Stimulated activated CD4-positive, alpha-beta T cell treated with anti-CD3 and anti-CD28 coated beads, Interleukin-15, amount 100 ng/mL, for 1 hour (primary cell): ENCODE measurements at places on chromosomes 1 and 21.

GRCh38 chr1:243268751-243269460 is 13.1 kb downstream of the SDCCAG8 start:
- no peak for DNase-seq

DNA sequence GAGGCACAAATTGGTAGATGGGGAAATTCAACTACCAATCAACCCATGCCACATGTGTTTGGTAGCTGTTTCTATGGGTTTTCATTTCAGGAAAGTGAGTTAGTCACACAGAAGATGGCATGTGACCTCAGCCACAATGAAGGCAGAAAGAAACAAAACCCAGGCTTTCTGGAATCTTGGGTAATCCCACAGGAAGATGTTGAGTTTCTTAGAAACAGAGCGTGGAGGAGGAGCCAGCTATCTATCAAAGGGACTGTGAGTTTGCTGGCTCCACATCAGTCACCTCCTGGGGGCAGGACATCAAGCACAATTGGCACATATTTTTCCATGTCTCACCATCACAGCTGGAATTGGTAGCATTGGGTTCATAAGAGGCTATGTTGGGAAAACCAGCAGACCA is 188.9 kb upstream of the PLXNA2 start:
- DNase-seq, result no peak

- DNase-seq, result no peak
Observed at GRCh38 chr1:78650114-78650660, 556 bp downstream of the IFI44 start.

DNA sequence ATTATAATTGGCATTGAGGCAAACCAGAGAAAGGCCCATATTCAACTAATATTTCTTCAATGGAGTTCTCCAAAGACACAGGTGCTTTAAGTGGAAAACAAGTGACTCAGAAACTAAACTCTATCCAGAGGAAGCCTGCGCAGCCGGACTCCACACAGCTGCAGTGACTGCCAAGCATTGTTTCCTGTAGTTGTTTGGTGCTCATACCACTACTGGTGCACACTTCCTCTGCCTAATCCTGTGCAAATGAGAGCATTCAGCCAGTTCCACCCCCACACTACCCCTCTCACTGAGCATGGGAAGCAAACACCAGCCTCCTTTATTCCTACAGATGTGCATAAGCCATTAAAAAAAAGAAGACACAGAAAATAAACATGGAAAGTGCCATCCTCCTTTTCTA is 102.9 kb downstream of the VAV3 start:
- no peak for DNase-seq

DNA sequence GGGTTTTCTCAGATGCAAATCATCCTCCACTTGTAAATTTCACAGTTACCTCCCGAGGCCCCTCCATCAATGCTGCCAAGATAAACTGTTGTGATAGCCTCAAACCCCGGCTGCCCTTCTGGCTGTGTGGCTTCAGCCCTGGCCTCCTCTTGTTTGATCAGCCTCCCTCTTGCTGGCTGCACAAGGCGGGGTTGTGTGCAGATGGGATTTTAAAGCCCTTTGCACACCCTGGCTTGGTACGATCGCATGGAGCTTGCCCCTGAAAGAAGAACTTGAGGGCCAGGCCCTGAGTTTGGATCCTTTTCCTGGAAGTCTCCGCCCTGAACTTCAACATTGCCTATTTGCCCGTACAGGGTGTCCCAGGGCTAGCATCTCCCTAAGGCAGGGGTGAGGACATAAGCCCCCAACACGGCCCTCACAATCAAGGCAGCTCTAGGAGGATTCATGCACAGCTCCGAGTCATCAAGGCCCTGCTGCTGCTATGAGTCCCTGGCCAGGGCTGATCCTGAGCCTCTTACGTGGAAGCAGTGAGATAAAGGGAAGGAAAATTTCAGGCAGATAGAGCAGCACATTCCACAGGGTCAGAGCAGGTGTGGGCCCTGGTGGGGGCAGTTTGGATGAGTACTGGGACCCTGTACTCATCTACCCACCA is 181.2 kb upstream of the VAMP3 start:
- DNase-seq, result no peak

GRCh38 chr1:6125366-6125765 is 54.8 kb downstream of the CHD5 start:
- no peak for DNase-seq

GRCh38 chr1:116306840-116307442 is 66.1 kb upstream of the ATP1A1 start:
- DNase-seq, result no peak

- no peak for DNase-seq
Observed at GRCh38 chr1:45385302-45385701, 45.1 kb upstream of the MUTYH start.

GRCh38 chr1:23436520-23437354 is 12.2 kb upstream of the TCEA3 start:
- DNase-seq, result peak; percentile 16
